ENCODE measurements at places on chromosomes 4 and X. TPM values are rescaled to one million over a fixed set of nuclear protein-coding genes. Genes with fewer than 3 reads are reported as not detected.

MAGEC2 gene
- not detected for polyA plus RNA-seq

SMAD1 gene
- 1.8 TPM for polyA plus RNA-seq

GRCh38 chrX:12878536-12878935 is 11.7 kb downstream of the TLR7 start:
- DNase-seq: no peak

- DNase-seq: no peak
These were observed 55.1 kb downstream of the PDLIM5 start for GRCh38 chr4:94506822-94507221.

Measured in heart left ventricle (tissue), 16 donors.